ENCODE measurements at places on chromosomes 6 and 20.

DNA sequence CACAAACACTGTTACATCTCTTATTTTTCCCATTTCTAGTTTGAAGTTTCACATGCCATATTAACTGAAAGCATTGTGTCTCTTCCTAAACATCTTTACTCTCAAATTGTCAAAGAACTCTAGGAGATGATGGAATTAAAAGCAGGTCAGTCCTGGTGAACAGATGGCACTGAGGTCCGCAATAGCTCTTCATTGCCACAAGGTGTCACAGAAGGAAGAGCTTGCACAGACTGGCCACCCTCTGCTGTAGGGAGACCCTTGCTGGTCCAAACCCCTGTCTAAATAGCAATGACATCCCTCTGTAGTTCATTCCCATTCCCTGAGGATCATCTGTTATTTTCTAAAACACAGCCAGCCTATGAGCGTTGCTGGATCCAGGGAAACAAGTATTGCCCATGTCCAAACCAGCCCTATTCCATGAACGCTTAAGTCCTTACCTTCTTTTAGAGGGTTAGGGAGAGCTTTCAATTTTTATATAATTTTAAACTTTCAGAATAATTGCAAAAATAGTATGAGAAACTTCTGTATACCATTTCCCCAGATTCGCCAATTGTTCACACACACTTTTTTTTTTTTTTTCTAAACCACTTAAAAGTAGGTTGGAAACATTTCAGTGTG is 10.1 kb upstream of the HDAC2 start:
- no peak for DNase-seq

DNA sequence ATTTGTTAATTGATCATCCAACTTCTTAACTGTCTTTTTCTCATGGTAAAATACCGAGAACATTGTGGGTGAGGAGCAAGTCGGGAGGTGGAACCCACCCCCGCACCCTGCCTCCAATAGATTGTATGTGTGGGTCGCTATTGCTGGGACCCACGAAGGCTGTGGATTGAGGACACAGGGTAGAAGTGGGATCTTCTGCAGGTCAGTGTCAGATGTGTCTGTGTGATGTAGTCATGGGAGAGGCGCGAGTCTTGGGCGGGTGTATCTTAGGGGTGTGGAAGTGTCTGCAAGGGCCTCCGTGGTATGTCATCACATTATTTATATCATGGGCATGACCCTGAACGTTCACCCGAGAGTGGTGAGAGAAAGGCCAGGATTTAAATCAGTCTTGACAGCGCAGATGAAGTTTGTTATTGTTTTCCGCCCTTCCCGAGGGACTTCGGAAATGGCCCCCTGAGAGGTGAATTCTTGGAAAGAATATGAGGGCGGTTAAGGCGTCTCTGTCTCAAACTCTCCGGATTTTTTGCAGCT is 472 bp upstream of the PAQR8 start:
- no peak for DNase-seq

DNA sequence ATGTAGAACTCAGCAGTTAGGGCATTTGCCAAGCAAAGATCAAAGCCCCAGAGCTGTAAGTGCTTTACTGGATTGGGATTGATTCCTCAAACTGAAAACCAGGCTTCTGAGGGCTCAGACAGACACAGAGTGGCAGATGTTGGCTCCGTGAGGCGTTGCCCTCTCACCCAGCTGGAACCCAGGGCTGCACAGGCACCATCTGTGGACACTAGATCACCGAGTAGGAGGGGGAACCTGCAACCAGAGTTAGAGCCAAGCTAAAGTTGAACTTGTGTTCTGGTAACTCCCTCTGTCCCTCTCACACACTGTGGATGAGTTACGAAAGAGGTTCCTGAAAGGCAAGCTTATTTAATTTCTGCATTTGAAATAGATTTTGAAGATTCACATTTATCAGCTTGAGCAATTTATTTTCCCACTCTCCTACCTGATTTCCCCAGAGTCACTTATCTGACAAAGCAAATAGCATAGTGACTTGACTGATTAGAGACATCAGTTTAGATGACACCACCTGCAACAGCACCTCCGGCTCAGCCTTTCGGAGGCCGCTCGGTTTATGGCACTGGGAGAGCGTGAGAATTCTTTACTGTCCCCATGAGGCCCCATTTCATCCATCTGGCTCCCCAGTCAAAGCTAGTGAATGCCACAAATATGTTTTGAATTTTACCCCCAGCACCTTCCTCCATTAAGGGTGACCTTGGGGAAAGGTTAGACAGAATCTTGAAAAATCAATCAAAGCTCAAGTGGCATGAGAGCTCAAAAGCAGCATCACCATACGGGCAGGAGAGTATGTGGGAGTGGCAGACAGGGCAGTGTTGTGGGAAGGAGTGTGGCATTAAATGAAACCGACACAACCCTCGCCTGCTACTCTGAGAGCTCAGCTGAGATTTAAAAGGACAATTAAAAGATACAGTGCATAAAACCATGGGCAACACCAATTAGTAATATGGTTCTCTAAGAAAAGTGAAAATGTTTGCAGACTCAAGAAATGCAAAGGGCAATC is 48.5 kb downstream of the RPF2 start:
- DNase-seq = no peak

DNA sequence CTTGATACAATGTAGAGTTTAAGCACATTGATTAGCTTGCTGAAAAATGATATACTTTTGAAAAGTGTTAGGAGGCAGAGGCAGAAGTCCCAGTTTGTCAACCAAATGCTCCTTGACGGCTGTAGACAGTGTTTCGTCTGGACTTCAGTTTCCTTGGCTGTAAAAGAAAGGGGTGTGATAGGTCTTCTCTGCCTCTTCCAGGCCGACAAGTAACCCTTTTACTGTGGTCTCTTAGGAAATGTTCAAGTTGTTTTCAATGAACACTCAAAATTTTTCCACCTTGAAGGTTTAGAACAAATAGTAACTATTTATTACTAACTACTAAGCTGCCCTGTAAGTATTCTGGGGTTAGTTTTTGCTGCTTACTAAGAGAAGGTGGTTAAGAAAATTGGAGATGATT is 122.4 kb downstream of the IRF4 start:
- no peak for DNase-seq

DNA sequence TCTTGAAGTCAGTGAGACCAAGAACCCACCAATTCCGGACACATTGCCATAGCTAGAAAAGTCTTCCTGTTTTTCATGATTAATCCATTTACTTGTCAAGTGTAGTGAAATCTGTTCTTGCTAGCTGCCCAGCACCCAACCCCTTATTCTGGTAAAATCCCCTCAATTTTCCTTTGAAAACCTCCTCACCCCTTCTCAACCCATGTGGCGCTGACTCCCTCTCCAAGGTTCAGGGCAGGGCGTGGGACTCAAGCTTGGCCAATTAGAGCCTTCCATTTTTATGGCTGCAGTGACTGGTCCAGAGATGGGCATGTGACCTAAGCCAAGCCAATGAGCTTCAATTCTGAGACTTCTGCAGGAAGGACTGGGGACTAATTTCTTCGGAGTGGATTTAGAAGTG is 9.8 kb upstream of the ZBP1 start:
- DNase-seq = no peak

GRCh38 chr6:81556551-81556950 is 195.9 kb downstream of the TENT5A start:
- no peak for DNase-seq

- no peak for DNase-seq
Observed at GRCh38 chr6:117481278-117481925, 1.1 kb upstream of the DCBLD1 start.

DNA sequence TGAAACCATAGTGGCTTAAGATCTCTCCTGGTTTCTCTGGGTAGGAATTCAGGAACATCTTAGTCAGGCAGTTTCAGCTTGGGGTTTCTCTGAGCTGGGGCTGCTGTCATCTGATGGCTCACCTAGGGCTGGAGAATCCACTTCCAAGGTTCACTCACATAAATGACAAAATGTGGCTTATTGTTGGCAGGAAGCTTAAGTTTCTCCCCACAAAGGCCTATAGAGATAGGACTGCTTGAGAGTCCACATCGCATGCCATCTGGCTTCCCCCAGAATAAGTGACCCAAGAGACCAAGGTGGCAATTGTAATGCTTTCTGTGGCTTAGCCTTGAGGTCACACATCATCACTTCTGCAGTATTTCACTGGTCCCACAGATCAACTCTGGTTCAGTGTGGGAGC is 131.4 kb downstream of the EDN1 start:
- DNase-seq = no peak

GRCh38 chr6:43188426-43188825 is 6.4 kb downstream of the CUL9 start:
- no peak for DNase-seq

DNA sequence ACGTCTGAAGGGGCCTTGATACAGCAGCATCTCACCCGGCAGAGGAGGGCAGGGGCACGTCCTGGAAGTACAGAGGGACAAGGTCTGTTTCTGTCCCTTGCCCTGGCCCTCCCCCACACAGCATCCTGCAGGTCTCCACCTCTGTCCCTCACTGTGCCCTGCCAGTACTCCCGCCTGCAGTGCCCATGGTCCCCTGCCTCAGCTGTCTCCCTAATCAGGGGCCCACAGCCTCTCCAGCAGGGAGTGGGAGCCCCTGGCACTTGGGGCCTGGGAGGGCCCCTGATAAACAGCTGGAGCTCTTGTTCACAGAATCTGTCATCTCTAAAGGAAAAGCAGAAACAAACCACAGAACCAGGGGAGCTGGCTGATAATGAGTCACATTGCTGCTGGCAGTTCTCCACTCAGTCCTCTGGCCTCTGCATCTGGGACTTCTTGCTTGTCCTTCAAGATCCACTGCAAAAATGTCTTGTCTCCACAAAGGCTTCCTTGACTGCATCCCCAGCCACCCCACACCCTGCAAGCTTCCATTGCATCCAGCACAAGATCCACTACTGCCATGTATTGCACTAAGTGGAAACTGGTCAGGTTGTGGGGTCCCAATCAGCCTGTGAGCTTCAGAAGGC is 33.2 kb upstream of the TAF8 start:
- peak; percentile 30 for DNase-seq

DNA sequence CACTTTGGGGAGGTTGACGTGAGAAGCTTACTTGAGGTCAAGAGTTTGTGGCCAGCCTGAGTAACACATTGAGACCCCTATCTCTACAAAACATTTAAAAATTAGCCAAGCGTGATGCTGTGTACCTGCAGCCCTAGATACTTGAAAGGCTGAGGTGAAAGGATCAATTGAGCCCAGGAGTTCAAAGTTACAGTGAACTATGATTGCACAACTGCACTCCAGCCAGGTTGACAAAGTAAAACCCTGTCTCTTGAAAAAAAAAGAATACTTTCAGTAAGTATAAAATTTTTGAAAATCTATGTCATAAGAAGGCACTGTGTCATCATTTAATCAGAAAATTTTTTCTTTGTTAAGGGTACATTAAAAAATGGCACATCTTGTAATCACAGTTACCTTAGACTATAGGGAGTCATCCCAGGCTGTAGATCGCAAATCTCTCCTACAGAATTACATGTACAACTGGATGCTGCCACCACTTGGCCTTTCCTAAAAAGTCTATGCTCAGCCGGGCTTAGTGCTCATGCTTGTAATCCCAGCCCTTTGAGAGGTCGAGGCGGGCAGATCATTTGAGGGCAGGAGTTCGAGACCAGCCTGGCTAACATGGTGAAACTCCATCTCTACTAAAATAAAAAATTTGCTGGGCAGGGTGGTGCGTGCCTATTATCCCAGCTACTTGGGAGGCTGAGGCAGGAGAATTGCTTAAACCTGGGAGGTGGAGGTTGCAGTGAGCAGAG is 17.0 kb upstream of the MRS2 start:
- DNase-seq = no peak

GRCh38 chr20:13870170-13870748 is 85.4 kb downstream of the NDUFAF5 start:
- no peak for DNase-seq

DNA sequence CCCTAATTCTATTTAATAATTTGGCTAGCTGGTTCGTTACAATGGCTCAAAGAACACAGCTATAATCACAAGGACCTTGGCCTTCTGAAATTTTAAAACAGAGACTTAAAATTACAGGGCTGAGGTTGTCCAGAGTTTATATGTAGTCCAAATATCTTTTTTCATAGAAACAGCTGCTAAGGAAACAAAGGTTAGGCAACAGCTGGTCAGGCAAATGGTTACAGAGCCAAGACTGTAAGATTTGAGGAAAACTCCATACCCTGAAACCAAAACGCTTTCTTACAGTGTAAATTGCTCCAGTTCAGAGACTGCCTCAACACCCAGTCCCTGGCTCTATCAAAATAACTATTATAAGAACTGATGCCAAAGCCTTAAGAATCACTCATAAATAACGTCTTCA is 9.7 kb upstream of the ARHGAP18 start:
- no peak for DNase-seq
